ENCODE measurements at places on chromosomes 13 and 19.

DNA sequence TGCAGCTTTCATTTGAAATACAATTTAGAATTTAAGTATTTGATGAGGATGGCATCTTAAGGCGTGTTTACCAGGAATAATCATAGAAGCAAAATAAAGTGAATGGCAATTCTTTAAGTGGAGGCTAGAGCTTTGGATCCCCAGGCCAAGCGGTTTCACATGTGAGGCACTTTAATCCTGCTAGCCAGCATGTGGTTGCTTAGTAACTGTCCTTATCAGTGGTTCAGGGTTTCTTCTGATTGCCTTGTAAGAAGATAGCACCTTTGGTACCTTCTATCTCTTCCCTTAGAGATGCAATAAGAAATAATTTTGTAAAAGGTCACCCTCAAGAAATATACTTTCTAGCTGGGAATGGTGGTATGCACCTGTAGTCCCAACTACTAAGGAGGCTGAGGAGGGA is 38.9 kb upstream of the SERP2 start:
- DNase-seq = no peak

DNA sequence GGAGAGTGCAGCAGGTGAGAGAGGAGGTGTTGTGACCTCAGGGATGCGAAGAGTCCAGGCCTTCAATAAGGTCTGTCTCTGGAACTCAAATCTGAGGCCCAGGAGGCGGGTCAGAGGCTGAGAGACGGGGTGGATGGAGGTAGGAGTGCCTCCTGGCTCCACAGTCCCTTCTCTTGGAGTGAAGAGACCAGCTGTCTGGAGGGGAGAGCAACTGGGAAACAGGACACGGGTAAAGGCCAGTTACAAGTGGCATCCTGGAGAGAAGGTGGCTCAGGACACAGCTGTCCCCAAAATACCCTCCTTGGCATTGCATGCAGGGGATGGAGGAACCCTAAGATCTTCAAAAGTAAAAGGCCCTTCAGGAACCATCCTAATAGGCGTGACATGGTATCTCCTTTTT is 19.2 kb downstream of the PDE4A start:
- no peak for DNase-seq

DNA sequence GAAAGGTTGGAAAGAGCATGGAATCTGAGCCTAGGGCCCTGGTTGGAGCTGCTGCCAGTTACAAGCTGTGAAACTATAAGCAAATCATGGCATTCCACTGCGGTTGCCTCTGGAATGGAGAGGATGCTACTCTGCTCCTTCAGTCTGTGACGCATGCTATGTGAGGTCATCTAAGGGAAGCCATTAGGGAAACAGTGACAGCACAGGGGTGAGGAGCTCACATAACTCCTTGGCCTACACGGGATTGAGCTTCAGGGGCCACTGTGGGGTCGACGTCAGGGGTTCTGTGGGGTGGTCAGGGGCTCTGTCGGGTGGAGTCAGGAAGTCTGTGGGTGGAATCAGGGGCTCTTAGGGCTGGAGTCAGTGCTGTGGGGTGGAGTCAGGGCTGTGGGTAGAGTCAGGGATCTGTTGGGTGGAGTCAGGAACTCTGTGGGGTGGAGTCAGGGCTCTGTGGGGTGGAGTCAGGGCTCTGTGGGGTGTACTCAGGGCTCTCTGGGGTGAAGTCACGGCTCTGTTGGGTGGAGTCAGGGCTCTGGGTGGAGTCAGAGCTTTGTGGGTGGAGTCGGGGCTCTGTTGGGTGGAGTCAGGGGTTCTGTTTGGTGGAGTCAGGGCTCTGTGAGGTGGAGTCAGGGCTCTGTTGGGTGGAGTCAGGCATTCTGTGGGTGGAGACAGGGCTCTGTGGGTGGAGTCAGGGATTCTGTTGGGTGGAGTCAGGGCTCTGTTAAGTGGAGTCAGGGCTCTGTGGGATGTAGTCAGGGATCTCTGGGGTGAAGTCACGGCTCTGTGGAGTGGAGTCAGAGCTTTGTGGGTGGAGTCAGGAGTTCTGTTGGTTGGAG is 35.8 kb upstream of the MEDAG start:
- peak; percentile 54 for DNase-seq

- DNase-seq = no peak
Observed at GRCh38 chr19:58034477-58034793, 610 bp downstream of the ZSCAN1 start.

DNA sequence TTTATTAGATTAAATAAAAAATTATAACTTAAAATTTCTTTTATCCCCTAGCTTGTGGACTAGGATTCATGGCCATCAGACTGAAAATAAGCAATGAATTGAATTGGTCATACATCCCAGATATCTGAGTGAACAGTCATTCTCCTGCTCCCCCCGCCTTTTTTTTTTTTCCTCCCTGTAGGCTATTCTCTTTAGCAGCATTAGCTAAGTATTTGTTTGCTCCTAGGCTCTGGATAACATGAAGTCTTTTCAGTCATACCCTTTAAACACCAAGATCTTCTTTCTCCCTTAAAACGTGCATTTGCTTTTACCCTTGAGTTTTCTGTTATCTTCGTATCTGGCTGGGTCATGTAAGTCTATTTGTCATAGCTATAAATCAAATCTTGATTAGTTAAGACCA is 866.7 kb upstream of the SPRY2 start:
- DNase-seq = no peak

DNA sequence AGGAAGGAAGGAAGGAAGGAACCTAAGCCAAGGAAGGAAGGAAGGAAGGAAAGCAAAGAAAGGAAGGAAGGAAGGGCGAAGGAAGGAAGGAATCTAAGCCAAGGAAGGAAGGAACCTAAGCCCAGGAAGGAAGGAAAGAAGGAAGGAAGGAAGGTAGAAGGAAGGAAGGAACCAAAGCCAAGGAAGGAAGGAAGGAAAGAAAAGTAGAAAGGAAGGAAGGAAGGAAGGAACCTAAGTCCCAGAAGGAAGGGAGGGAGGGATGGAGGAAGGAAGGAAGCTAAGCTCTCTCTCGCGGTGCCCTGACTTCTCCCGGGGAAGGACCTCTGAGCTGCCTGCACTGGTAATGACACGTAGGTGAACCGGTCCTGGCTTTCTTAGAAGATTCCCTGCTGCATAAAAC is 1.3 kb upstream of the RUBCNL start:
- no peak for DNase-seq

GRCh38 chr13:76385586-76385985 is 500.6 kb downstream of the KCTD12 start:
- no peak for DNase-seq

GRCh38 chr19:50797781-50798658 is 7.8 kb downstream of the ACP4 start:
- DNase-seq = no peak

DNA sequence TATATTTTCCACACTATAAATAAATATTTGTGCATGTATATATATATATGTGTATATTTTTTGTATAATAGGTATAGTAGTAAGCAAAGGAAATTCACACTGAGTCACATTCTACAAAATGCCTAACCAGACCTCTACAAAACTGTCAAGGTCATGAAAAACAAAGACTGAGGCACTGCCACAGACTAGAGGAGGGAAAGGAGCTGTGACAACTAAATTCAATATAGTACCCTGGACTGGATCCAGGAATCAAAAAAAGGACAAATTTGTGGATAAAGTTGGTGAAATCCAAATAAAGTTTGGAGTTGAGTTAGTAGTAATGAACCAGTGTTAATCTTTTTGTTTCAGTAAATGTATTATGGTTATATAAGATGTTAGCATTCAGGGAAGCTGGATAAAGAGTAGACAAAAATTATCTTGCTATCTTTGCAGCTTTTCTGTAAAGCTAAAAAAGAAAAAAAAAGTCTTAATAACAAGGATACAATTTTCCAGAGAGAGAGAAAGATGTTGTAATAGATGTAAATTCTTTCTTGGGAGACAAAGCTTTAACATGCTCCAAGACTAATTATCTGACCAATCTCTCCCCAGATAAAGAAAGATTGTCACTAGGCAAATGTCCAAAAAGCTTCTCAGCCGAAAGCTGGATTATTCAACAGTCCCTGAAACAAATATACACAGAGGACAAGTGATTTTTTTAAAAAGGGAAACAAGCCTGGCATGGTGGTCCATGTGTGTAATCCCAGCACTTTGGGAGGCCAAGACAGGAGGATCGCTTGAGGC is 19.1 kb downstream of the SYDE1 start:
- no peak for DNase-seq

DNA sequence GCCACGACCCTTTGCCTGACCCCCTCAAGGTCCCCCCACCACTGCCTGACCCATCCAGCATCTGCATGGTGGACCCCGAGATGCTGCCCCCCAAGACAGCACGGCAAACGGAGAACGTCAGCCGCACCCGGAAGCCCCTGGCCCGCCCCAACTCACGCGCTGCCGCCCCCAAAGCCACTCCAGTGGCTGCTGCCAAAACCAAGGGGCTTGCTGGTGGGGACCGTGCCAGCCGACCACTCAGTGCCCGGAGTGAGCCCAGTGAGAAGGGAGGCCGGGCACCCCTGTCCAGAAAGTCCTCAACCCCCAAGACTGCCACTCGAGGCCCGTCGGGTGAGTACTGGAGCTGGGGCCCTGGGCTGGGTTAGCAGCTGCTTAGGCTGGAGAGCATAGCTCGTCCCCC is 8.6 kb downstream of the MAP1S start:
- DNase-seq = no peak

GRCh38 chr19:12646551-12646950 is 20.0 kb downstream of the MAN2B1 start:
- DNase-seq = no peak

DNA sequence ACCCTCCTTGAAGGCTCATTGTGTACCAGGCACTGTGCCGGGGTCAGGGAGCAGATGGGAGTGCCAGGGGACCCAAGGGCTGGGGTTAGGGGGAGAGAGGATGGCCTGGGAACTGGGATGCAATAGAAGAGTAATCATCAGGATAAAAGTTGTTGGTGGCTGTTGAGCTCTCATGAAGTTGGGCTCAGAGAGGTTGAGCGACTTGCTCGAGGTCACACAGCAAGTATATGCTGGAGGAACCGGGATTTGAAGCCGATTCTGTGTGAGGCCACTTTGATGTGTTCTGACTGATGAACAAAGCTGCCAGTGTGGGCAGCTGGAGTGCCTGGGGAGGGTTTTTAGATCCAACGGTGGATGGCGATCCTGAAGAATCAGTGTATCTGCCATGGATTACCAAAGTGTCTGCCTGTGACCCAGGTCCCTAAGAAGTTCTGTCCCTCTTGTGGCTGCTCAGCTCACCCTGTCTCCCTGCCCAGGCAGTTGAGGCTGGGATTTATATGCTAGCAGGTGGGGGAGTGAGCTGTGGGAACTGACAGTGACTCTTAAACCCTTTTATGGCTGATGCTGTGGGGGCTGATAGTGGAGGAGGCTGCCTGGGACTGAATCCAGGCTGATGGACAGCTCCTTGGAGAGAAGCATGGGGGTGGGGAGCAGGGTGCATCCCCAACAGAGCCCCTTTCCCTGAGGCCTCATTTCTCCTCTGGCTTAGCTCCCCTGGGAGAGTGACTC is 8.3 kb downstream of the ARHGEF18 start:
- no peak for DNase-seq

GRCh38 chr19:13208672-13209483 is 58.7 kb downstream of the IER2 start:
- DNase-seq = no peak

GRCh38 chr19:35908973-35909683 is 1.0 kb upstream of the TYROBP start:
- DNase-seq = no peak

DNA sequence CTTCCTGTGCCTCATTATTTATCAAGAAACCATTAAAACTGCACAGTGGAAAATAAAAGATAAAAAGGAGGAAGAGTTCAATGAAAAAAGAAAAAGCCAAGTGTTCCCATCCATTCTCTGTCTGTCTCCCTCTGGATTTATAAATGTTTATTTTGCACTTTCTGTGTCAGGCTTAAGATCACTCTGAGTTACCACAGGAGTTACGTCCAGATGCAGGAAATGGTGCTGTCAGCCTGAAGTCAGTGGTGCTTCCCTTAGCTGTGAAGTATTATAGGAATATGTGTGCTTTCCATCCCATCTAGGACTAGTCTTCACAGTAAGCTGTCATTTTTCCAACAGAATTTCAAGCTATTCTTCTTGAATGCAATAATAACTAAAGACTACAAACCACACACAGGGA is 420.2 kb downstream of the KCTD12 start:
- no peak for DNase-seq

- DNase-seq = no peak
Observed at GRCh38 chr19:12994701-12995595, at the start of gene NFIX. Gene NFIX, plus strand, starts transcription at chr19:12995475. Its CDS starts 363 bp downstream, at chr19:12995838.

DNA sequence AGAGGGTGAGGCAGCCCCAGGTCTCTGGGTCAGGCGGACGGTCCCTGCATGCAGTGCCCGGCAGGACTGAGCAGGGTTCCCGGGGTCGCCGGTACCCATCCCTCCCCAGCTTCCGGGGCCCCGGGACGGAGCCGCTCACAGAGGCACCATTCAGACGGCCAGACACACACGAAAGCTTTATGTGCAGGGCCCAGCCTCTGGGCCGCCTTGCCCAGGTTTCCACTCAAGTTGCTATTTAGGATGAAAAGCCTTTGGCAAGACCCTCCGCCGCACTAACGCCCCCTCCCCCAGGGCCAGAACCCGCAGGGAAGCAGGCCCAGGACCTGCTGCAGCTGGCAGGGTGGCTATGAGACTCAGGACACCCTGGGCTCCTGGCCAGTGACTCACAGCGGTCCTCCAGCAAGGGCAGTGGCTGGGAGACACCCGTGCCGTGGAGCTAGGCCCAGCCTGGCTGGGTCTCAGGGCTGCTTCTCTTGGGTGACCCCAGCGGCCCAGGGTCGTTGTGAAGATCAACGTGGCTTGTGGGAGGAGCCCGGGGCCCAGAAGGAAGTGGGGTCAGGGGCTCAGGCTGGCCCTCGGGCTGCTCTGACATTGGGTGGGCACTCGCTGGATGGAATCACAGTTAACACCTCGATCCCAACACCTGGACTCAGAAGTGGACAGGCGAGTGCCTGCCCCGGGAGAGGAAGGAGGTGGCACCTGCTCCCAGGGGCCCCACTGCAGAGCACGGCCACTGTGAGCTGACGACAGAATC is 4.8 kb downstream of the C19orf25 start:
- DNase-seq = no peak

DNA sequence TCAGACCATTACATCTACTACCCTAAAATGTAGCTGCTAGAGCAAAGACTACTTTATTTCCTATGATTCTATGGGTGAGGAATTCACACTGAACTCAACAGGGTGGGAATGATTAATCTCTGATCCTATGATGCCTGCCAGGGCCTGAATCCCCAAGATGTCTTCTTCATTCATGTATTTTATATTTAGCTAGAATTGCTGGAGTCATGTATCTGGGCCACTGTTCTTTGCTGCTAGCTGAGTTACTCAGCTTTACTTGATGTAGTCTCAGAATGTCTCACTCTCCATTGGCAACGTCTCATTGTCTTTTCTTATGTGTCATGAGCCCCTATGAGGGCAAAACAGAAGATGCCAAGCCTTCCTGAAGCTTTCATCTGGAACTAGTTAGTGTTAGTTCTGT is 21.1 kb downstream of the ZNF582 start:
- no peak for DNase-seq

DNA sequence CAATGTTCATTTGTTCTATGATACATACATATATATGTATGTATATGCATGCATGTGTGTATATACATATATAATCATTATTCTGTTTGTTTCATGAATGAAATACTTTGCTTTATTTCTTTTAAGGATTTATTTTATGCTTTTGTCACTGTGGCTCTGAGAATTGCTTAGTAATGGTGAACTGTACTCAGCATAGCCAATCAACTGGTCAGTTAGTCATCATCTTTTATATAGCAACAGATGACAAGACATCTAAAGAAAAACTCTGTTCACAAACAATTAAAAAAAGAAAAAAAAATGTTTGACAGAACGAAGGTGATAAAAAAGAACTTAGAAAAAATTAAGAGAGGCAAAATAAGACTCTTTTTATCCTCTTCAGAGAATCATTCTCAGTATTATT is 1440.3 kb downstream of the PCDH9 start:
- no peak for DNase-seq

- DNase-seq = no peak
Observed at GRCh38 chr13:103161476-103161875, 95.3 kb upstream of the SLC10A2 start.
